ENCODE measurements at places on chromosomes 6 and 20.
A peak's percentile ranks its signal among the peaks of the same experiment; 100 is the strongest.

GRCh38 chr20:588932-589672 is 21.0 kb downstream of the TCF15 start:
- no peak for DNase-seq

- DNase-seq: no peak
These were observed 140.1 kb downstream of the CEBPB start for GRCh38 chr20:50330504-50331313.

GRCh38 chr20:41395667-41396664 is 29.3 kb upstream of the EMILIN3 start:
- DNase-seq: no peak

DNA sequence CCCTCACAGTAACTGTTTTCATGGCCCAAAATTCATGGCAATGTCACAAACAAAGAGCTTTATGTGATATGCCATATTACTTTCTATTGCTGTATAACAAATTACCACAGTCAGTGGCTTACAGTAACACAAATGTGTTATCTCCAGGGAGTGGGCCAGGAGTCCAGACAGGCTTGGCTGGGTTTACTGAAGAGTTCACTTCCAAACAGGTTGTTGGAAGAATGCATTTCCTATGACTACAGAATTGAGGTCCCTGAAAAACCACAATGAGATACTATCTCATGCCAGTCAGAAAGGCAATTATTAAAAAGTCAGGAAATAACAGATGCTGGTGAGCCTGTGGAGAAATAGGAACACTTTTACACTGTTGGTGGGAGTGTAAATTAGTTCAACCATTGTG is 431.9 kb downstream of the PKHD1 start:
- no peak for DNase-seq

GRCh38 chr6:125503181-125503580 is 201.4 kb upstream of the HDDC2 start:
- no peak for DNase-seq

DNA sequence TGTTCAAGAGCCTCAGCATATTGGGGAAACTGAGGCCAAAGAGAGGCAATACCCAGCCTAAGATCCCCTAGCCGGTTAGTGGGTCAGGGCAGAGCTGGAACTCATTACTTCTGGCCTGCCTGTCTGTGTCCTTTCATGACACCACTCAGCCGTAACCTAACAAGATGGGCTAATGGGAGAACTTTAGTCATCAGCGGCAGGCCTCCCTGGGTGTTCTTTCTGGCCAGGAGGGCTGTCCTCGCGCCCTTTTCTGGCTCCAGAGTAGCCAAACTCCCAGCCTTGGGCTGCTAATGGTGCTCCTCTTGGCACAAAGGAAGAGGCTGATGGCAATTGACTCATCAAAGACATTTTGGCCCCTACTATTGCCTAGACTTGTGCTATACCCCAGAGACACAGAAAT is 76.6 kb downstream of the NCR2 start:
- DNase-seq: no peak

DNA sequence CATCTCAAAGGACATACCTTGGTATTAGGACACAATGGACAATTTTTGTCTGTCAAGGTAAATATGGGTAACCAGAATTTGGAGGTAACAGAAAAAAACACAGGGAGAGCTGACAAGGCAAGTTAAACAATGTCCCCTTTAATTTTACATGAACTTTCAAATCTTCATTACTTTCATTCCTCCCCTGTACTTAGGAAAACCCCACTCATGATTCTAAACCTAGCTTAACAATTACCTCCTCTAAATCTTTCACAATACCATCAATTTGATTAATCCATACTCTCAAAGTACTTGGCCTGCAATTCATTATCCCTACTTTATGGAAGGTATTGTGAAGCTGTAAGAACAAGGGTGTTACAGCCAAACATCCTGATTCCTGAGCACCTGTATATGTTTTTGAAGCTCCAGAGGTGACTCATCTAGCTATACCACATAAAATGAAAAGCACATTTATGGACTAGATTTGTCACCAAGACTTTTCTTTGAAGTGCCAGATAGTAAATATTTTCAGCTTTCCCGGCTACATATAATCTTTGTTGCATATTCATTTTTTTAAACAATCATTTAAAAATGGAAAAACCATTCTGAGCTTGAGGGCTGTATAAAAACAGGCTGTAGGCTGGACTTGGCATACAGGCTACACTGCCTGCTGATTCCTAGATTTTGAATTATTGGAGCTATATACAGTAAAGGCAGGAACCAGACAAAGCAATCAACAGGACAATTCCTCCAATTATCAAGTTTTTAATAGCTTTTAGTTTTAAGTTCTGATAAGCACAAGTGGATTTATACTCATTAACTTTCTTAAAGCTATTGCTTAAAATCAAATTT is 22.9 kb downstream of the DEK start:
- peak; percentile 24 for DNase-seq

GRCh38 chr6:134873500-134874388 is 76.2 kb downstream of the ALDH8A1 start:
- no peak for DNase-seq

GRCh38 chr20:8389381-8390036 is 257.4 kb downstream of the PLCB1 start:
- peak; percentile 67 for DNase-seq

DNA sequence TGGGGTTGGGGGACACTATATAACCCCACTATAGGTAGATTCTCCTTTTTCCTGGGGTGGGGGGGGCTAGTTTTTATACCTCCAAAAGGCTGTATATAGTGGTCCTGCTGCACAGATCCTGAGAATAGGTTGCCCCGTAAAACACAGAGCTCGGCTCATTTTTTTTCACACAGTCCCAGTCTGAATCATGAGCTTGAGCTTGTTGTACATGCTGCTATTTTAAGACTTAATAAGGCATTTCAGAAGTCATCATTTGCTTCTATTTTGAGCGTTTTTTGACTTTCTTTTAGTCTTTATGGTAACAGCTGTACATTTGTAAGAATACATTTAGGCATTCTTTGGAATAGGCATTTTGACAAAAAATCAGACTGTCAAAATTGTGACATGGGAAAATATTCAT is 30.5 kb downstream of the SLC9A8 start:
- no peak for DNase-seq

- DNase-seq: peak; percentile 56
These were observed 163.7 kb upstream of the AKAP12 start for GRCh38 chr6:151075930-151076555.

DNA sequence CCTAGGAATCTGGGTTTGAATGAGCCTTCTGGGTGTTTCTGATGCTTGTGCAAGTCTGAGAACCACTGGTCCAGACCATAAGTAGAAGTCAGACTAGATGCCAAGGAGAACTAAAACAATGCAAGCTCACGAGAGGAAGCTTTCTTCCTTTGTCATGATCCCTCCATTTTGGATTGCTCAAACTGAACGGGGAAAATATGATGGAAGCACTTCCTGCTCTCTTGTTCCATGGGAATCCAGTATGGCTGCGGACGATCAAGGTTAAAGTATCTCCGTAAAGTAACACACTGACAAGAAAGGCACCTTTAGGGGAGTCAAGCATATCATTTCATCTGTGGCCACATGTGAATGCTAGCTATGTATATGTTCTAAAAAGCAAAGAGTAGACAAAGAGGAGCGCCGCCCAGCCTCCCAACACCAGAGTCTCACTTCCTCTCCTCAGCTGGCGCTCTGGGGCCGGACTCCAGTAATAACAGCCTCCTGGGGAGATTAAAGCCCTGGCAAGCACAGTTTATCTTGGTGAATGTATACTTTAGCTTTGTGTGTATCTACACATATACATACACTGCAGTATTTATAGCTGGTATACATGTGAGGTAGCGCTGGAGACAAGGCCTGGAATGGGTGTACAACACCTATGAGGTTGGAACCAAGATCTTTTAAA is 88.1 kb downstream of the FOXC1 start:
- no peak for DNase-seq

DNA sequence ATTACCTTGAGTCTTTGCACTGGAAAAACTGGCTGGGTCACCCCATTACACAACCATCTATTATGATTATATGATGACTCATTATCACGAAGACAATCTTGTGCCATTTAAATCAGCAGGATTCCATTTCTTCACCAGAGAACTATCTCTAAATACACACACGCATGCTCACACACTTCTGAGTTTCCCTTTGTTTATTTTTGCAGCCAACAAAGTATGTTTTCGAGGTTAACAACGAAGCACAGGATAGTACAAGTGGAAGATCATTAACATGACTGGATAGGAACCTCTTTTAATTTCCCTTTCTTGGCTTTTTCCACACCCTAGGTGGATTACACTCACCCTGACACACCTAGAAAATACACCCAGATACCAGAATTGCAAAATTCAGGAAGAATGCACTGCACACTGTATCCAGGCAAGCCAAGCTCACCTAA is 18.9 kb downstream of the PERP start:
- peak; percentile 69 for DNase-seq

DNA sequence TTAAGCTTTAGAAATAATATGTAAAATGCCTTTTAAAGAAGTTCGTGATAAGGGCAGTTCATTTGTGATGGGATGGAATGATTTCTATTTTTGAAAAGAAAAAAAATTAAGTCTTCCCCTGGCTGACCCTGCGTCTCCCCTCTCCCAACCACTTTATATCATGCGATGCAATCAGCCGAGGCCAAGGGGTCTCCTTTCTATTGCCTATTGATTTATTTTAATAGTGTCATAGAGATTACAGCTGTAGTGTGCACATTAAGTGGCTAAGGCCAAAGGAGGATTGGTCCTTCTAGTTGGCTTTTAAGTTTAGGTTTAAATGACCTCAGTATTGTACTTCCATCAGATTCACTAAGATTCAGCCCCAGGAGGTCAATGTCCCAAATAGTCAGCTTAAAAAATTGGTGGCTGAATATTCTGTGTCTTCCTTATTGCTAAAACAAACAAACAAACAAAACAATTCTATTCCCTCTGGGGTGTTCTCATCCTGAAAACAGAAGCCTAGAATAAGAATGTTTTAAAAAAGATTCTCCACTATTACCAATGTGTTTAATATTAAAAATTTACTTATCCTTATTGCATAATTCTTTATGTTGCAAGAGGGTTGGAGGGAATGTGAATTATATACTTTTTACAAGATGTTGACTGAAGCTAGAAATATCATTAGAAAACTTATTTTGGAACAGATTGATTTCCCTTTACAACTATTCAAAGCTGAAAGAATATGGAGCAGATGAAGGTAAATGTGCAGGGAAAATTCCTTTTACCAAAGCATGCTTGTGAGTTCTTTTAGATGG is 359.1 kb downstream of the SAMD5 start:
- DNase-seq: no peak

DNA sequence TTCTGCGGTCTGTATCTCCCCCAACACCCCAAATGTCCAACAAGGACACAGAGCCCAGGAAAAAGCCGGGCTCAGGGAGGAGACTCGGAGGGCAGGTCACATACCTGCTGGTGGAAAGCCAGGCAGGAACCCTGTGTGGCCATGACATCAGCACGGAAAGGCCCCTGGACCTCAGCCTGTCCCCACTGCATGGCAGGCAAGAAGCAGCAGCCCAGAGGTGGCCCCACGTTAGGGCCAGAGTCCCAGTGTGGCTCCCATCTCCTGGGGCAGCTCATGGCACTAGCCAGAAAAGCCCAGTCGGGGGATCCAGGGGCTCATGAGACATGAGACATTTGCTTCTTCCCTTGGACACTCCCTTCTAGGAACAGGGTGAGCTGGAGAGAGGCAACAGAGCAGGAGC is 258.7 kb downstream of the DLL1 start:
- no peak for DNase-seq

DNA sequence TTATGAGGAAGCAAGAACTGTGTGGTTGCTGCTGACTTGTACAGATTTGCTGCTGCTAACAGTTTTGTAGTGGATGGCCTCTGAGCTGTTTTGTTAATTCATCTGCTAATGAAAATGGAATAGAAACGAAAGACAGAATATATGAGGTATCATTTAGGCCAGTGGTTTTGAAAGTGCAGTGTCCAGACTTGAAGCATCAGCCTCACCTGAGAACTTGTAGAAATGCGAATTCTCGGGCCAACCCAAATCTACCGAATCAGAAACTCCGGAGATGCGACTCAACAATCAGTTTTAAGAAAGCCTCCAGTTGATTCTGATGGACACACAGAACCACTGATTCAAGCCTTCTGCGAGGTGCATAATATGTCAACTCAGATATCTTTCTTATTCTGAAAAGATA is 62.5 kb downstream of the CAP2 start:
- DNase-seq: no peak

DNA sequence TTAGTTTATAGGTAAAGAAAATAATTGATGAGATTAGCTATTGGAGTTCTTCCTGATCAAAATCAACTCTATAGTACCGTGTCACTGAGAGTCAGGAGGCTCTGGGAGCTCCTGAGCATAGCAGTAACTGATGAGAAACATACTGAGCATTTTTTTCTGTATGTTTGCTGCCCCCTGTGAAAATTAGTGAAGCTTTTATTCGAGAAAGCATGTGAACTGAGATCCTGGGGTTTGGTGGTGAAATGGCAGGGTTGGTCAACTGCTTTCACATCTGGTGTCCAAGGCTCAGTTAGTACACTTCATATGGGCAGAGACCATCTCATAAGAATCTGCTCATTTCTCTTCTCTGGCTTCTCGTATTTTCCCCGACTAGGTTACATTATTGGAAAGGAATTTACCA is 4.1 kb upstream of the ABT1 start:
- no peak for DNase-seq

DNA sequence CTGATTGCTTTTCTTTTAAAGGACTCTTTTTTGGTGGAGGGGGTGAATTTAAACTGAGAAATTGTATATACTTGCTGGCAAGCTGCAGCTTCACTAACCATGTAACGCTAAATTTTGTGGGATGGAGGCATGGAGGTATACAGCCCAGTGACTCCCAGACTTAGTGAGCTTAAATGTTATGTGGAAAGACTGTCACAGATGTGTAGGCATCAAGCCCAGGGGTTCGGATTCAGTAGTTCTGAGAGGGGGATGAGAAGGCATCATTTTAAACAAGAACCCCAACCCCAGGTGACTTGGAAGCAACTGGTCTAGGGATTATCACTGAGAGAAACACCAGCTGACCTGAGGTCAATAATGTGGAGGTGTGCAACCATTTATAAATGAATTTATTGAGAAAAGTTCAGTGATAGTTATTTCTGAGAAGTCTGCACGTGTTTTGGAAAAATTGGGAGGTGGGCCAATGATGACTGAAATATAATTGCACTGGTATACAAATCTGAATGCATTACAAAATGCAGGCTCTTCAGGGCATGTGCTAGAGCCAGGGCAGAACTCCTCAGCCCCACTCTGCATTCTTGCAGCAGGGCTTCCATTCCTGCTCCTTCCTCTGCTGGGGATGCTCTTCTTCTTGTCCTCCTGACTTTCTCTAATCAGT is 26.9 kb downstream of the RFPL4B start:
- DNase-seq: no peak

DNA sequence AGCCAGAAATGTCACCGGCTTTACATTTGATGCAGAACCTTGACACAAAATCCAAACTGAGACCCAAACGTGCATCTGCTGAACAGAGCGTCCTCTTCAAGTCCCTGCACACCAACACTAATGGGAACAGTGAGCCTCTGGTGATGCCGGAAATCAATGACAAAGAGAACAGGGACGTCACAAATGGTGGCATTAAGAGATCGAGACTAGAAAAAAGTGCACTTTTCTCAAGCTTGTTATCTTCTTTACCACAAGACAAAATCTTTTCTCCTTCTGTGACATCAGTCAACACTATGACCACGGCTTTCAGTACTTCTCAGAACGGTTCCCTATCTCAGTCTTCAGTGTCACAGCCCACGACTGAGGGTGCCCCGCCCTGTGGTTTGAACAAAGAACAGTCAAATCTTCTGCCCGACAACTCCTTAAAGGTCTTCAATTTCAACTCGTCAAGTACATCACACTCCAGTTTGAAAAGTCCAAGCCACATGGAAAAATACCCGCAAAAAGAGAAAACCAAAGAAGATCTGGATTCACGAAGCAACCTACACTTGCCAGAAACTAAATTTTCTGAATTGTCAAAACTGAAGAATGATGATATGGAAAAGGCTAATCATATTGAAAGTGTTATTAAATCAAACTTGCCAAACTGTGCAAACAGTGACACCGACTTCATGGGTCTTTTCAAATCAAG is 108.4 kb downstream of the RTN4IP1 start:
- DNase-seq: no peak
